IMR-90 (cell line): ENCODE measurements at places on chromosomes 2 and 18. TPM values are rescaled to one million over a fixed set of nuclear protein-coding genes. Genes with fewer than 3 reads are reported as not detected.

DNA sequence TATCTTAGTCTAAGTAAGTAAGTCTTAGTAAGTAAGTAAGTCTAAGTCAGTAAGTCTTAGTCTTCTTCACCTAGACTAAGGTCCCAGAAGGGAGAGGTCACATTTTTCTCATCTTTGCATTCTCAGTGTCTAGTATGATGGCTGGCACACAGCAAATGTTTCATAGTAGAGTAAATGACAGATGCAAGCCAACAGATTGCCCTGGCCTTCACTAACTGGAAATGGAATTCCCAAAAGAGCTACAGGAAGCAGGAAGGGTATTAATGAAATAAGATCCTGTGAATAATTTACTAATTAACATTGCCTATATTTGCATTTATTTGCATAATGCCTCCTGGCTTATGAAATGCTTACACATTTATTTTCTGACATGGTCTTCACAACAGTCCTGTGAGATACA is 221.6 kb downstream of the RAD51AP2 start:
- no peak for DNase-seq

GRCh38 chr2:113720167-113720566 is 36.3 kb downstream of the SLC35F5 start:
- DNase-seq: peak; percentile 20

Gene GCA
- total RNA-seq: 3.6 and 9.7 TPM in 2 replicates

- peak; percentile 24 for DNase-seq
These were observed at the start of gene BCL2 for GRCh38 chr18:63319383-63320122. Gene BCL2, minus strand, starts transcription at chr18:63319769.

Gene LYG2
- total RNA-seq: not detected in 2 replicates

Gene SH3RF3
- 3.4 and 3.9 TPM in 2 replicates for total RNA-seq

GRCh38 chr2:183349091-183349490 is 224.8 kb downstream of the NUP35 start:
- DNase-seq: no peak

Gene ZBTB7C
- total RNA-seq: not detected in 2 replicates

DNA sequence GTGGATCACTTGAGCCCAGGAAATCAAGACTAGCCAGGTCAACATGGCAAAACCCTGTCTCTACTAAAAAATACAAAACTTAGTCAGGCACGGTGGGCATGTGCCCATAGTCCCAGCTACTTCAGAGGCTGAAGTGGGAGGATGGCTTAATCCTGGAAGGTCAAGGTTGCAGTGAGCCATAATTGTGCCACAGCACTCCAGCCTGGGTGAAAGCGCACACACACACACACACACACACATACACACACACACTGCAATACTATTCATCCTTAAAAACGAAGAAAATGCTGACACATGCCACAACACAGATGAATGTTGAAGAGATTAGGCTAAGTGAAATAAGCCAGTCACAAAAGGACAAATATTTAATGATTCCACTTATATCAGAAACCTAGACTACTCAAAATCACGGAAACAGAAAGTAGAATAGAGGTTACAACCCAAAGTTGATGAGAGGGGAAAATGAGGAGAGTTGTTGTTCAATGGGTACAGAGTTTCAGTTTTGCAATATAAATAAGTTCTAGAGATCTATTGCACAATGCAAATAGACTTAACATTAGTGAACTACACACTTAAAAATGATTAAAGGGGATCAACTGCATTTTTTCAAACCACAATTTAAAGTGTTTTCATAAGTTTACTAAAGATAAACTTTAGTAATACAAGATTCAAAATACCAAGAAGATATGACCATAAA is 114.5 kb downstream of the USP34 start:
- peak; percentile 50 for DNase-seq

Gene PPP1R1C
- 0.28 and 0.36 TPM in 2 replicates for total RNA-seq

Gene RUFY4
- total RNA-seq: not detected in 2 replicates

- DNase-seq: no peak
These were observed 537.9 kb upstream of the RAB6C start for GRCh38 chr2:129441610-129442009.

DNA sequence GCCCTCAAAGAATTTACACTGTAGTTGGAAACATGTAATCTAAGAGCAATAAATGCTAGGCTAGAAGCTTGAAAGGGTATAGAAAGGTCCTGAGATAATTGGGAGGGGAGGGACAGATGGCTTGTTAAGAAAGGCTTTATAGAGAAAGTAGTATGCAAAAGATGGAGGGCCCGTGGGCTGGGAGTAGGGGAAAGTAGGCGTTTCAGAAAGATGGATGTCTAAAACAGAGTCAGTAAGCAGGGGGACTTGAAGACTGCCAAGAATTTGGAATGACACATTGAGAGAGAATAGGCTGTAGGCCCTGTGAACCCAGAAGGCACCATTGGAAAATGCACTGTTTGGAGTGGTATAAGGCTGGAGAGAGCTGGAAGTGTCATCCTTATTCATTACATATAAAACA is 822 bp downstream of the PSMG2 start:
- DNase-seq: peak; percentile 46

Gene GATA6
- total RNA-seq: 2.5 and 3.3 TPM in 2 replicates

Gene RFX8
- 1.9 and 2.9 TPM in 2 replicates for total RNA-seq

GRCh38 chr2:73114273-73114867 is 1.6 kb upstream of the RAB11FIP5 start:
- DNase-seq: peak; percentile 70

Gene RAMP1
- total RNA-seq: 15.8 and 19.2 TPM in 2 replicates

GRCh38 chr2:227706859-227707258 is 11.0 kb downstream of the SLC19A3 start:
- no peak for DNase-seq

Gene CMPK2
- total RNA-seq: 0.18 and 0.28 TPM in 2 replicates

- peak; percentile 5 for DNase-seq
These were observed 60.1 kb upstream of the RBBP8 start for GRCh38 chr18:22872900-22873537.

Gene SIX3
- total RNA-seq: not detected in 2 replicates

Gene RAX
- total RNA-seq: not detected in 2 replicates

- DNase-seq: no peak
These were observed 102.0 kb upstream of the TMEM200C start for GRCh38 chr18:5997361-5997760.

DNA sequence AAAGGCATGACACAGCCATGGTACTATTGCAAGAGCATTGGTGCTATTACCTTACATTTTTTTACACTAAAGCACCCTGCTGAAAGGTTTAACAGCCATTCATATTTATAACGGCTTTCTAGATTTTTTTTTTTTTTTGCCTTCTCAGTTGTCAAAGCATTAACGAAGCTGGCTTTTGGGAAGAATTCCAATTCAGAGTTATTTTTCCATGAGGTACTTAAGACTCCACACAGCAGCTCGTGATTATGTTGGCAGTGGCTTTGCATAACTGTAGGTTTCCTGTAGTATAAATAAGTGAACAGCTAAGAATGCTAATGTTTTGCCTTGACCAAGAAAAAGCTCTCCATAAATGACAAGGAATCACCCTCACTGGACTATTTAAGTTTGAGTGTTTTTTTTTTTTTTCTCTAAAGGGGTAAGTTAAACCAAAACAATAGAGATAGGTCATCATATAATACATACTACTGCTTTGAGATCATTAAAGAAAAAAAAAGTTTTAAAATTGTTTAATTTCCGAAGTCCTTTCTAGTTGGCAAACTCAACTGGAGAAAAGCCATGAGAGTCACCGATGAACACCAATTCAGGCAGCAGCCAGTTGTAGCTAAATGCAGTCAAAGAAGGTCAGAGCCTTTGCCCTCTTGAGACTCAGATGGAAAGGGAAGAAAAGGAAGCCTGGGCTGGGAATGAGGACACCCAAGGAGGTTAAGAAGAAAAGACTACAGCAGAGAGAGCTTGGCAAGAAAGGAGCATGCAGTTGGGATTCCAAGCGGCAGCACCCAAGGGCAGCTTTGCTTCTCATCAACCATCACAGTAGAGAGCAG is 187.4 kb upstream of the NCKAP5 start:
- peak; percentile 100 for DNase-seq

GRCh38 chr2:58876126-58876525 is 635.0 kb upstream of the FANCL start:
- no peak for DNase-seq

Gene BOLA3
- 13.3 and 36.4 TPM in 2 replicates for total RNA-seq

- no peak for DNase-seq
These were observed 728 bp downstream of the NAPG start for GRCh38 chr18:10526561-10526949.

- no peak for DNase-seq
These were observed 614.0 kb downstream of the SLC4A3 start for GRCh38 chr2:220241423-220241822.

- no peak for DNase-seq
These were observed 80.6 kb downstream of the EN1 start for GRCh38 chr2:118766871-118767270.

Gene LIPT1
- total RNA-seq: 3.2 and 4.2 TPM in 2 replicates

GRCh38 chr2:15957881-15958713 is 17.7 kb downstream of the MYCN start:
- DNase-seq: no peak

- DNase-seq: no peak
These were observed 667 bp downstream of the SP9 start for GRCh38 chr2:174335254-174335987.

GRCh38 chr2:37377187-37377532 is 32.7 kb downstream of the QPCT start:
- peak; percentile 66 for DNase-seq

DNA sequence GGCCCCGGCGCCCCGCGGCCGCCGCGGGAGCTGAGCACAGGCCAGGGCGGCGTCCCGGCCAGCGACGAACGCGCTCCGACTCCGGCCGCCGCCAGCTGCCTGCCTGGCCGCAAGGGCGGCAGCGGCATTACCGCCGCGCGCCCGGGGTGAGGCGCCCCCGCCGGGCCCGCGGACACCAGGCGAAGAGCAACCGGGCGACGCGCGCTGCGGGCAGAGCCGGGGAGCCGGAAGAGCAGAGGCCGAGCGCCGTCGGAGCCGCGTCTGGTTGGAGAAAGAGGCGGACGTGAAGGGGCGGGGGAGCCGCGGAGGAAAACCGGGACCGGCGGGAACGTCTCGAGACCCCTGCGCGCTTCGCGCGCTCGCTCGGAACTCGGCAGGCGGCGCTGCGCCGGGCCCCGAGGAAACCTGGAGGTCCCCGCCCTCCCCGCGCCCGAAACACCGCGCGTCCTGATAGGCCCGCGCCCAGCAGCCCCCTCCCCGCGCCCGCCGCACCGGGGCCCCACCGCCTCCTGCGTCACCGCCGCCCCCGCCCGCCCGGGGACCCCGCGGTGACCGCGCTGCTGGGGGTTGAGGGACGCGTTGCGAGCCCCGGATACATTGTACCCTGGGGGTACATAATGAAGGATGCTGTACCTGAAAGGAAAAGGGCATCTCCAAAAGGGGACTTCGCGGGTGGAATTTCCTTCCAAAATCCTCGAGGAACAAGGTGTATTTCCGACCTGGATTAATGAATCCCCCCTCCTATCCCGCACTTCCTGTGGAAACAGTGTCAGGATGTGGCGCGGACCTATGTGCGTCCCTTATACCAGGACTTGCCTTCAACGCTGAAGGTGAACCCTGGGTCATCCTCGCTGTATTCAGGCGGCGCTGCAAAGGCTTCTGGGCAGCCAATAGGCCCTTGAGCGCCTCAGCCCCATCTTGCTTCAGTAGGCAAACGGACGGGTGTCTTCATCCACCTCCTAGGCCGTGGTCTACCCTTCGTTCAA is 1.0 kb upstream of the B4GALT6 start:
- peak; percentile 54 for DNase-seq

Gene SPHKAP
- total RNA-seq: not detected in 2 replicates

- peak; percentile 33 for DNase-seq
These were observed 185.2 kb upstream of the EPC2 start for GRCh38 chr2:148459377-148459778.

DNA sequence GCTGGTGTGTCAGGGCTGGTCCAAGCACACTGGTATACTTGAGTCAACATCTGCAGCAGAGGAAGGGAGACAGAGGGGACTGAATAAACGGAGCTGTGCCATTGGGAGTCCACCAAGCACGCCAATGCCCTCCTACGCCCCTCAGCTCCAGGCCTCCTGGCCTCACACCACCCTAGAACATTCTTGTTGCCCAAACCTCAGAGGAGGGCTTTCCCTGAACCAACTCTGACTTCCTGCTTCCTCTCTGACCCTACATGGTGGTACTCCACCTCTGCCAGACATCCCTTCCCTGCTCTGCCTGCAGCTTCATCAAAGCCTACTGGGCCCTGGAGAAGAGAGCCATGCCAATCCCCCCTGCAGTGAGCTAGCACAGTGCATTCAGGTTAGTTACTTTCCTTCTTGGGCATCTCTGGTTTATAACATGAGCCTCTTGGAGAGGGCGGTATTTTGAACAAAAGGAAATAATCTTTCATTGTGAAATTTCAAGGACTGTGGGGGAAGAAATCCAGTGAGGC is 54.4 kb downstream of the ZBTB7C start:
- no peak for DNase-seq

GRCh38 chr2:119069781-119070180 is 88.8 kb downstream of the C1QL2 start:
- DNase-seq: no peak

Gene TMEM37
- under 0.01 TPM in 1 of 2 replicates, not detected in the other for total RNA-seq

DNA sequence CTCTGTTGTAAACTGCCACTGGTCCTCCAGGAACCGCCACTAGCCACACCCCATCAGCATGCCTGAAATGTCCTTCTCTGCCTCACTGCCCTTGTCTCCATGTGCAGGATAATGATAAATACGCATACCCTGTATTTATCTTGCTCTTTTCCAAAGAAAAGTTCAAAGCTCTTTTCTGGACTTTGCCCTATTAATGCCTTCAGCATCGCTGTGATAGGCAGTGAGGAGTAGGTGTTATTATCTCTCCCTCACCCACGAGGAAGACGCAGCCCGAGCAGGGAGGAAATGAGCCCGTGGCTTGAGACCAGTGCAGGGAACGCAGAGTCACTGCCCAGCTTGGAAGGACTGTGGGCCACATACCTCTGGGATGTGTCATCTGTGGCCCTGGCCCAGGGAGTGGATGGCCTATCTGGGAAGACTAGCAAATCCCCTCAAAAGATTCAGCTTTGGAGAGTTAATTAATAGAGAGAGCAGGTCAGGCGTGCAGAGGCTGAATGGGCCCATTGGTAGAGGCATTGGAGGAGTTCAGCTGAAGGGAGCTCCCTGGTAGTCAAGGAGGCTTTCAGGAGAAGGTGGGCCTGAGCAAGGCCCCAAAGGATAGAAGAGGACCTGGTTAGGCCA is 39.5 kb upstream of the MCFD2 start:
- peak; percentile 93 for DNase-seq

DNA sequence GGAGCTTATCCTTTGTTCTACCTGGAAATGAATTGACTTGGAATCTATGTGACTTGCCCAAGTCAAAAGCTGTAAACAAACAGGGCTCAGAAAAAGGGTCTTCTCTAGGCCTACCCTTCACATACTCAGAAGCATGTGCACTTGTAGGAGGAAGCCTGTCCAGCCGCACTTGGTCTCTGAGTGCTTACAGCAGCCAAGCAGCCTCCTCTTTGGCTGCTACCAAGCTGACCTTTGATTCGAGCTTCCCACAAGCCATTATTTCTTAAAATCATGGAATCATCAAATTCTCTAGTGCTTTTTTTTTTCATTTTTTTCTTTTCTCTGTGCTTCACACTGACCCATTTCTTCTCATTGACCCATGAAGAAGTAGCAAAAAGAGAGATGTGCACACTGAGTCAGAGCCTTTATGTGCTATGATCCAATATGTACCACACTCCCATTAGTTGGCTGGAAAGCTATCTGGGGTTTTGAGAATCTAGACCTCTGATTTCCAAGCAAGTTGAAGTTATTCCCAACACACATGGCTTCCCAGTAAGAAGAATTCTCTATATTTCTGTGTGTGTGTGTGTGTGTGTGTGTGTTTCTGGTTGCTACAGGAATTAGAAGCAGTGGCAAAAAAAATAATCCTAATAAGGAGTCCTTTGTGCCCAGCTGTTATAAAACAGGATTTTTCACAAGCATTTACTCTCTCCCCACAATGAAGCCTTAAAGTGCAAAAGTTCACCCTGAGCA is 550.3 kb upstream of the TNP1 start:
- no peak for DNase-seq
